Kidney glomerular epithelial cell (primary cell): ENCODE measurements at places on chromosomes 3 and 15.

DNA sequence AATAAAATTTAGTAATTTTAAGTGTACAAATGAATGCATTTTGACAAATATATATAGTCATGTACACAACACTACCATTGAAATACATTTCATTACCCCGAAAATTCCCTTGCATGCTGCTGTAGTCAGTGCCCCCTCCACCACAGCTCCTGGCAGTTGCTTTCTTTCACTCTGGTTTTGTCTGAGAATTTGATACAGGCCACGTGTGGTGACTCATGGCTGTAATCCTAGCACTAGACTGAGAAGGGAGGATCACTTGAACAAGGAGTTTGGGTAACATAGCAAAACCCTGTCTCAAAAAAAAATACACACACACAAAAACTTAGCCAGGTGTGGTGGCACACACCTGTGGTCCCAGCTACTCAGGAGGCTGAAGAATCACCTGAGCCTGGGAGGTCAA, 65.4 kb downstream of the TFRC start:
- no peak for DNase-seq

DNA sequence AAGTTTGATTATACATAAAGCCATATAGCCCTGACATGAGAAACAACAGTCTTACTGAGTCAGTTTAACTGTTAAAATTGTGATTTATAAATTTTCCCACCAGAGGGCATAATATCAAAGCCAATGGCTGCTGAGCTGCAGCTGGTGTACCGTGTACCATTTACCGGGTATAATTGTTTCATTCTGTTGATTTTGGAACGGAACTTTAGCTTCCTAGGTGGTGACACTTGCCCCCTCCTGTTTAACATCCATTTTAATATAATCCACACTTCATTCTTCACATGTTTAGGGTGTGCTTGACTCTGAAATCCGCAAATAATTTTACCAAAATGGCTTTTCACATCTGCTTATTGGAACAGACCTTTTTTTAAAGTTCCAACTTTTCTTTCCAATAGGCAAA, 72.8 kb downstream of the SLC9A9 start:
- peak; percentile 47 for DNase-seq

DNA sequence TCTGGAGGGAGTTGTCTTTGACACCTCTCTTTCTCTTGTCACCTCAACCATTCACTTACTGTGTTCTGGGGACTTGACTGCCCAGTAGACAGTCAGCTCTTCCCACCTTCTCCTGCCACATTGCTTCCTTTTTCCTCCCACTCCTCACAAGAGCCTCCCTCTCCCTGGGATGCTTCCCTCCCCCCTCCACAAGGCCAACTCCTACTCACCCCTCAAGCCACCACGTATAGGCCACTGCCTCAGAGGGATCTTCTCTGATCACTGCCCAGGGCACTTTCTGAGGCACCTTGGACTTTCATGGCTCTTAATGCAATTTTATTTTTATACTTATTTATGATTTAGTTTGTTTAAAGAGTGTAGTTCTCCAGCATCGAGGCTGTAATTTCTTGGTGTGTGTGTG, 23.2 kb downstream of the THSD4 start:
- no peak for DNase-seq

DNA sequence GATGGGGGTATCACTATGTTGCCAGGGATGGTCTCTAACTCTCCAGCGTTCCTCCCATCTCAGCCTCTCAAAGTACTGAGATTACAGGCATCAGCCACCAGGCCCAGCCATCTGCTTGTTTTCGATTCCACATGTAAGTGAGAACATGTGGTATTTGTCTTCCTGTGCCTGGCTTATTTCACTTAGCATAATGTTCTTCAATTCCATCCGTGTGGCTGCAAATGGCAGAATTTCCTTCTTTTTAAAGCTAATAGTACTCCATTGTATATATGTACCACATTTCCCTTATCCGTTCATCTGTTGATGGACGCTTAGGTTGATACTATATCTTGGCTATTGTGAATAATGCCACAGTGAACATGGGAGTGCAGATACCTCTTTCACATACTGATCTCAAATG, 70.6 kb downstream of the ASB7 start:
- no peak for DNase-seq
